ENCODE measurements at places on chromosomes 12 and 14.

GRCh38 chr12:43835264-43835655 lies 621 bp upstream of the TMEM117 start:
- no peak for DNase-seq

GRCh38 chr12:90851800-90852718 lies 102.9 kb downstream of the CCER1 start:
- DNase-seq: no peak

GRCh38 chr12:14244876-14245669 lies 120.4 kb upstream of the ATF7IP start:
- no peak for DNase-seq

DNA sequence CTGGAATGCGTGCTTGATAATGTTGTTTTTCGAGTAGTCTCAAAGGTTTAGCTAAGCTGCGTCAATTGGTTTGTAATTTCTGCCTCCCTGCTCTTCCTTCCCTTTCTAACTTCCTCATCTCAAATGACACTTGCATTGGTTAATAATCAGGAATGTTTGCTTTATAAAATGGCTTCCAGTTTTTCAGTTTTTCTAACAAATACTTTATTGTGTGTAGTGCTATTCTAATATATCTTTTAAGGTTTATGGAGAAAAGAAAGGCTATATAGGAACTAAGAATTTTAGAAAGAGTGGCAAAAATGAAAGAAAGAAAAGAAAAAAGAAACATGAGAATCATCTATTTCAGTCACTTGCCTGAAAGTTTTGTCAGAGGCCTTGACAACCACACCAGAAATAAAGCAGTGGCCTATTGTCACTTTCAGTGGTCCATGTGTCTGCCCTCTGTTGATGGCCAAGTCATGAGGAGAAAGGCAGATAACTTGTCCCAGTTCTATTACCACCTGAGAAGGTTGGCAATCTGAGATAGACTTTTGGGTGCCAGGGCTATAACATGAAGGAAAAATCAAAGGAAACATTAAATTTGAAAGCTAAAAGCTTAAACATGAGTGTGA lies 221.9 kb upstream of the KITLG start:
- DNase-seq: no peak

GRCh38 chr14:105864116-105864515 lies 337.7 kb downstream of the TMEM121 start:
- DNase-seq: no peak
